ENCODE measurements at places on chromosomes 5 and 9. TPM values are rescaled to one million over a fixed set of nuclear protein-coding genes. Genes with fewer than 3 reads are reported as not detected.

GNG10 gene
- 72.6 TPM for total RNA-seq

COL27A1 gene
- total RNA-seq: 47.0 TPM

INSL4 gene
- total RNA-seq: 0.13 TPM

GRXCR2 gene
- not detected for total RNA-seq

FABP6 gene
- 55.7 TPM for total RNA-seq

PSD2 gene
- total RNA-seq: not detected

BTNL8 gene
- 19.1 TPM for total RNA-seq

PALM2AKAP2 gene
- total RNA-seq: 7.0 TPM

SH3GLB2 gene
- 85.4 TPM for total RNA-seq
